ENCODE measurements at places on chromosomes 3 and 15.
A peak's percentile ranks its signal among the peaks of the same experiment; 100 is the strongest.

GRCh38 chr3:108202834-108203233, 19.4 kb downstream of the IFT57 start:
- DNase-seq: no peak

GRCh38 chr3:150070271-150070670, 99.6 kb upstream of the PFN2 start:
- DNase-seq: no peak

DNA sequence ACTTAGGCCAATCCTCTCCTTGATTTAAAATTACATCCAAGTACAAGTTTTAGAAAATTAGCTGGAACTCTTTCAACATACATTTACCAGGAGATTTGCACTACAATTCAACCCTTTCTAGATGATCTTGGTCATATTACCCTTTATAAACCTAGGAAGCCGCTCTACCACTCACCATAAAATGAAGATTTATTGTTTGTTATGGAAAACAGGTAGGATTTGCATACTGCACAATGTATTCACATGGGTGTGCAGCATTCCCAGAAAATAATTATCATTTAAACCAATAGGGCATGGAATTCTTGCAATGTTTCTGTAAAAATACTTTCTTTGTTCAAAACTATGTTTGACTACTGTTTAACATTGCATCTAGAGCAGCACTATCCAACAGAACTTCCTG, 18.4 kb upstream of the RETNLB start:
- DNase-seq: no peak

- peak; percentile 28 for DNase-seq
Observed at GRCh38 chr3:42265059-42265991, 660 bp downstream of the CCK start.

DNA sequence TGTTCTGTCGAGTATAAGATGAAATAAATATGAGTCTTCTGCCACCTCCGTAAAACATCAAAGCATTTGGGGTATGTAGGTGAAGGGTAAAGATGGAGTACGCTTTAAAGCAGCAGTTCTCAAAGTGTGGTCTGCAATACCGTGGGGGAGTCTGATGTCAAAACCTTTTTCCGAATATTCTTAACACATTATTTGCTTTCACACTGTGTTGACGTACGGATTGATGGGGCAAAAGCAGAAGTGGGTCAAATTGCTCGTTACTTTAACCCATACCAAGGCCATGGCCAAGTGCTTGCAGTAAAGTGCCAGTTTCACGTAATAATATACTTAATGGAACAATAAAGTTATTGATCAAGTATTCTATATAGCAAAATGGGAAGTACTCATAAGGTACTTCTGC, 36.3 kb downstream of the PAK2 start:
- DNase-seq: no peak
